CD4-positive, alpha-beta memory T cell (primary cell): ENCODE measurements at places on chromosomes 2 and 18.
A peak's percentile ranks its signal among the peaks of the same experiment; 100 is the strongest.

- H3K4me1 ChIP-seq, result no peaks in the 10 kb centered on the region
- no peaks in the 10 kb centered on the region for H3K36me3 ChIP-seq
- H3K27ac ChIP-seq, result no peak overlapping the region
- H3K27me3 ChIP-seq, result no peaks in the 10 kb centered on the region
- DNase-seq, result no peak
- H3K4me3 ChIP-seq, result no peak overlapping the region
Measured at GRCh38 chr2:62570861-62571698, 65.1 kb upstream of the TMEM17 start.

- no peak overlapping the region for H3K4me3 ChIP-seq
- H3K27me3 ChIP-seq, result no peaks in the 10 kb centered on the region
- H3K27ac ChIP-seq, result no peak overlapping the region
- no peaks in the 10 kb centered on the region for H3K36me3 ChIP-seq
- H3K4me1 ChIP-seq, result no peaks in the 10 kb centered on the region
Measured at GRCh38 chr2:7639476-7639875, 722.3 kb downstream of the RNF144A start.

DNA sequence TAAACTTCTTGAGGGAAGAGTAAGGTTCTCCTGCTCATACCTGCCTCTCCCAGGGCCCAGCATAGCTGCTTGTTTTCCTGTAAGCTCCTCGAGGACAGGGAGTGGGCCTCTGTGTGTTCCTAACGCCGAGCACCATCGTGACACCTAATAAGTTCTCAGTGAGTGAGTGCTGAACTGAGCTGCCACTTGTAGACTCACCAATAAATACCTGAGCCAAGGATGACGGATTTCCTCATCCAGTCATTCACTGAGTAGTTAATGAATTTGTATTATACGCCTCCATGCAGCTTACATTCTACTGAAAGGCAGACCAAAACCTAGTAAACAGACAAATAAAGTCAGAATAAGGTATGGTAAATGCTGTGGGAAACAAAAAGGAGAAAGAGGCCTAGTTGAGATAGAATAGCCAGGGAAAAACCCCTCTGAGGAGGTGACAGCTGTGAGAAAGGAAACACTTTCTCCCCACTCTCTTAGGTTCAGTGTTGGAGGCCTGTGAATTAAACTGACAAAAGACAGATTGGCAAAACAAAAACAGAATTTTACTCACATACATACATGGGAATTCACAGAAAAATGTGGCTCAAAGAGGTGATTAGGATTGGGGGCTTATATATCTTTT is 138.6 kb downstream of the B3GNT2 start:
- no peak overlapping the region for H3K27ac ChIP-seq
- no peak for DNase-seq
- H3K27me3 ChIP-seq, result no peaks in the 10 kb centered on the region
- H3K4me1 ChIP-seq, result no peaks in the 10 kb centered on the region
- H3K36me3 ChIP-seq, result no peaks in the 10 kb centered on the region
- H3K4me3 ChIP-seq, result no peak overlapping the region

DNA sequence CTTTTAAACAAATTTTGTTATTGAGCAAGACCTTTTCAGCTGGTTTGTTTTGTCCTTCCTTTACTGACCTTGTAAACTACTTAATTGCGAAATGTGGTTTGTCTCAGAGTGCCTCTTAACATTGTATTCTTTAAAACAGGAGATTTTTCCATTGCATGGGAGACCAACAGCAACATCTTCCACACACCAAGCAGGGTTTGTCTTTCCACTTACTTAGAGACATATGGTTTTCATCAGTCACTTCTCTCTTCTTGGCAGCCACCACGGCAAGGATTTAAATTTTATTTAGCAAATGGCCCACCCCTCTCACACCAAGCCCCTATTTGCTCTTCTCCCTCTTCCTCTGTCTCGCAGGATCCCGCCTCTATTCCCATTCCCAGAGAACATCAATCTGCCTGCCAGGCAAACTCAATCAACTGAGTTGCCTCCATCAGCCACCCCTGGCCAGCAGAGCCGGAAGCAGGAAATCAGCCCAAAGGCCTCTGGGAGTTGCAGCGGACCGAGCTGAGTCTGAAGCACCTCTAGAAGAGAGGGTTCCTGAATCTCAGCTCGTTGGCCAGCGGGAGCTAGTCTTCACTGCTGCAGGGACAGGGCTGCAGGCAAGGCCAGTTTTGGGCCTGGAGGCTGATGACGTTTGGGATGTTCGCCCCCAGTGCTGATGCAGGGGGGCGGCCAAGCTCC is 11.3 kb upstream of the CIB4 start:
- H3K27me3 ChIP-seq, result no peaks in the 10 kb centered on the region
- no peak for DNase-seq
- H3K4me3 ChIP-seq, result no peak overlapping the region
- no peaks in the 10 kb centered on the region for H3K4me1 ChIP-seq
- no peak overlapping the region for H3K27ac ChIP-seq

DNA sequence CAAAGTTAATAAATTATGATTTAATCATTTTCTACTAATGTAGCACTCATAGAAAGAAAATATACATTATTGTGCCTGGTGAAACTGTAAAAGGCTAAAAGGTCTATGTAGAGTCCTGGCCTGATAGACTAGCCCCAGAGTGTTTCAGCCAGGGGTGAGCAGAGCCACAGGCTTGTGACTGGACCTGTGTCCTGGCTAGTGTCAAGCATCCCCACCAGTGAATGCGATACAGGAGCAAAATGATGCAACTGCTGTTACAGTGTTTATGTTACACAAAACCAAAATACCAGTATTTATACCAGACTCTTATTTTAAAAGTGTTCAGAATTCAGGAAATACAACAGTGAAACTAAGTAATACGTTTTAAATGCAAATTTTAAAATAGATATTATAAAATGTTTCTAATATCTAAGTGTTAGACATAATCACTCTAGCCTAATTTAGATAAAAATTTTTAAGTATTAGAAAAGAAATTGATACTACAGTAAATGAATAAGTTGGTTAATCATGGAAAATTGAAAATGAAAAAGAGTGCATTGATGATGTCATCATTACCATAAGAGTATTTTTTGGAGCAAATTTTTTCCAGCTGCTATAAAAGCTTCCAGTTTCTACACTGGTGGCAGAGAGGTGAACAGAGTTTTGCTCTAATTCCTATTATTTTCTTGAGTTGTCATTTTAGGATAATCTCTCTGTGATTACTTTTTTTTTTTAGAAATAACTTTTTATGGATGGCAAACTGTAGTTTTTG is 6.2 kb upstream of the TSPYL6 start:
- H3K27me3 ChIP-seq, result no peaks in the 10 kb centered on the region
- H3K36me3 ChIP-seq, result no peaks in the 10 kb centered on the region
- no peak overlapping the region for H3K27ac ChIP-seq
- H3K4me1 ChIP-seq, result no peaks in the 10 kb centered on the region

- H3K27me3 ChIP-seq, result no peaks in the 10 kb centered on the region
- H3K4me3 ChIP-seq, result no peak overlapping the region
- peaks cover 18% of the 10 kb centered on the region for H3K36me3 ChIP-seq
- no peak overlapping the region for H3K27ac ChIP-seq
- peaks cover 39% of the 10 kb centered on the region for H3K4me1 ChIP-seq
Measured at GRCh38 chr2:216188559-216188850, 79.4 kb downstream of the XRCC5 start.

- H3K36me3 ChIP-seq, result no peaks in the 10 kb centered on the region
- no peak overlapping the region for H3K4me3 ChIP-seq
Measured at GRCh38 chr18:43744960-43745745, 467.9 kb upstream of the SYT4 start.

- H3K27ac ChIP-seq, result no peak overlapping the region
- peaks cover 41% of the 10 kb centered on the region for H3K36me3 ChIP-seq
- peaks cover 42% of the 10 kb centered on the region for H3K4me1 ChIP-seq
Measured at GRCh38 chr2:96631804-96632435, 6.2 kb downstream of the KANSL3 start.

DNA sequence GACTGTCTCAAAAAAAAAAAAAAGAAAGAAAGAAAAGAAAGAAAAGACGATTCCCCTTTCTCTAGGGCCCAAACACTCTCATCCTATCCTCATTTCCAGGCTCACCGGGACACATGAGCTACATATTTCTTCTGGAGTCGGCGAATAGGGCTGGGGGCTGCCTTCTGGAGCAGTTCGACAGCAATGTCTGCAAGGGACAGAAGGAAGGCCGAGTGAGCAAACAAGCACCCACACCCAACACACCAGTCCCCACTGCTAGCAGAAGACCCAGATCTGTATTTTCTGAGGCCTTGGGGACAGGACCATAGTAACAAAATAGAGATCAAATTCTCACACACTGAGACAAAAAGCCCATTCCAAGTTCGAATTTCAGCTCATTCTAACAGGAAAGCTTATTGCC is 1.2 kb downstream of the CNPPD1 start:
- H3K27ac ChIP-seq, result peak overlapping the region; percentile 91
- DNase-seq, result no peak
- peak overlapping the region; percentile 96 for H3K4me3 ChIP-seq
- H3K4me1 ChIP-seq, result peaks cover 51% of the 10 kb centered on the region

DNA sequence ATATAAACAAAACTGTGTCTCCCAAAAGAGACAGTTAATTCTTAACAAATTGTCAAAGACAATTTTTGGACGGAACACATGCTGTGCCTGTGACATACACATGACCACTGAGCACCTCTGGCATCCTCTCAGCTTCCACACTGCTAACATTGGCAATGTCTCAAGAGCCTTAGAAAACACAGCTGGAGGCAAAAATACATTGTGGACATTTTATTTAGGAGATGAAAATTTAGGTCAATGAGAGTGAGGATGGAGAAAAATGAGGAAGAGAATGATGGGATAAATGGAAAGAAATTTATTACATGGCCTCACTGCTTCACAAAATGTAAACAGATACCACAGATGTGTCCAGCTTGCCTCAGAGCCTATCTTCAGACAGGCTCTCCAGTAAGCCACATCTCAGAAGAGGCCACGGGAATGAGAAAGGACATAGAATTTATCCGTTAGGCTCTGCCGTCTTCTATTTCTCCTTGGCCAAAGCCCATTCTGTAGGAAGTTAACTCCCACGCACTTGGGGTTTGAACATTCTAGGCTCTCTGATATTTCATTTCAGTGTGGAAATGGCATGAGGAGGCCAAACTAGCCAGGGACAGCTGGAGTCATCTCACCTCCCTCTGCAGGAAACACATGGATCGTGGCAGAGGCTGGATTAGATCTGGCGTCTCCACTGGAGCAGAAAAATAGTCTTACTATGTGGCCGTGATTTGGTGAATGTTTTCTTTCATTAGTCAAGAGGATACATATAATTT is 519.4 kb upstream of the DSEL start:
- no peak for DNase-seq
- no peak overlapping the region for H3K4me3 ChIP-seq
- no peaks in the 10 kb centered on the region for H3K36me3 ChIP-seq
- H3K4me1 ChIP-seq, result no peaks in the 10 kb centered on the region
- H3K27ac ChIP-seq, result no peak overlapping the region

DNA sequence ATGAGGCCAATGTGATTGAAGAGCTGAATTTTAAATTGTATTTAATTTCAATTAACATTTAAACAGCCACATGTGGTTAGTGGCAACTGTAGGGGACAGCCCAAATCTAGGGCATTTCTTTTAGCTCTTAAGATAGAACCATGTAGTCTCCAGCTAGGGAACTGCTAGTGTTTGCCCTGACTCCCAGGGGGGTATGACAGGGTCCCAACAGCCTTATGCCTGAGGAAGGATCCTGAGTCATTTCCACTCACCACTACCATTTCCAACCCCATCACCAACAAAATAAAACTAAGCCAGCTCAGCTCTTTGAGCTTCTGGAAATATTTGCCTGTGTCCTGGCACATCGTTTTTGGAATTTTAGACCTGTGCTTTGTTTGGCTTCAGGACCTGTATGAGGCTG is 13.7 kb upstream of the GMCL1 start:
- H3K4me1 ChIP-seq, result peaks cover 7% of the 10 kb centered on the region
- H3K27me3 ChIP-seq, result no peaks in the 10 kb centered on the region
- DNase-seq, result no peak
- no peak overlapping the region for H3K4me3 ChIP-seq
- no peak overlapping the region for H3K27ac ChIP-seq

DNA sequence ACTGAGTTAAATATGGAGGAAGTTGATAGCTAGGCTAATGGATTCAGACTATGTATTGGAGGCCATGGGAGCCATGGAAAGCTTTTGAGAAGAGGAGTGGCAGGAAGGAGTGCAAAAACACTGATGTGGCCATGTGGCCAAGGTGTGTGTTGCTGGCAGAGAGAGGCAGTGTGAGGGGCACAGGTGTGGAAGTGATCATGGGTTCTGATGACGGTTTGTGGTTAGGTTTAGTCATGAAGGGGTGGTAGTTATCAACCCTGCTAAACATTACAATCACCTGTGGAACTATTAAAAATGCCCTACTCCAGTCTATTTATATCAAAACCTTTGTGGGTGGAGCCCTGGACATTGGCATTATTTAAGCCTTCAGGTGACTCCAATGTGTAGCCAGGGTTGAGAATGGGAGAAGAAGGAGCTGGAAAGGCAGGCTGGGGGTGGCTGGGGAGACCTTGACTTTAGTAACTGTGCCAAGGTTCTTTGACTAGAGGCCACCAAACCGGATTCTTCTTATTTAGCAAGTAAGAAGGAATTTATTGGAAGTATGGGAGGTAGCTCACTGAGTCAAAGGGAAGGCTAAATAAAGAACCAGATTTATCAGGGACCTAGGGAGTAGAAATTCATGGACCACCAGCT is 13.5 kb downstream of the GPR39 start:
- no peaks in the 10 kb centered on the region for H3K27me3 ChIP-seq
- H3K4me3 ChIP-seq, result no peak overlapping the region
- no peaks in the 10 kb centered on the region for H3K4me1 ChIP-seq

- no peak for DNase-seq
- no peak overlapping the region for H3K27ac ChIP-seq
- H3K4me3 ChIP-seq, result no peak overlapping the region
- H3K4me1 ChIP-seq, result no peaks in the 10 kb centered on the region
- H3K36me3 ChIP-seq, result no peaks in the 10 kb centered on the region
Measured at GRCh38 chr18:77344786-77345500, 95.3 kb downstream of the GALR1 start.

DNA sequence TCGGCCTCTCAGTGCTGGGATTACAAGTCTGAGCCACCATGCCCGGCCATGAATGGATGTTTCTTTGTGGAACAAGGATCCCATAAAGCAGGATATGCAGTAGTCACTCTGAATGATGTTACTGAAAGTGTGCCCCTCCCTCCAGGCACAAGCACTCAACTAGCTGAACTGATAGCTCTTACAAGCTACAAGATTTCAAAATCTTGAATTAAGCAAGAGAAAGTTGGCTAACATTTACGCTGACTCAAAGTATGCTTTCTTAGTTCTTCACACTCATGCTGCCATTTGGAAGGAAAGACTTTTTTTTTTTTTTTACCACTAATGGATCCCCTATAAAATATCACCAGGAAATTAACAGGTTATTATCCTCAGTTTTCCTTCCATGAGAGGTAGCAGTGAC is 549.0 kb upstream of the PKDCC start:
- no peak for DNase-seq
- H3K4me1 ChIP-seq, result no peaks in the 10 kb centered on the region

GRCh38 chr2:238104226-238104690 is 4.1 kb downstream of the ESPNL start:
- no peaks in the 10 kb centered on the region for H3K36me3 ChIP-seq
- no peaks in the 10 kb centered on the region for H3K27me3 ChIP-seq
- no peak overlapping the region for H3K4me3 ChIP-seq

- no peak for DNase-seq
- H3K27ac ChIP-seq, result no peak overlapping the region
- no peaks in the 10 kb centered on the region for H3K4me1 ChIP-seq
Measured at GRCh38 chr18:55731594-55732042, 143.6 kb upstream of the TCF4 start.

GRCh38 chr2:39381653-39382052 is 55.4 kb downstream of the MAP4K3 start:
- no peaks in the 10 kb centered on the region for H3K27me3 ChIP-seq
- H3K27ac ChIP-seq, result no peak overlapping the region
- H3K36me3 ChIP-seq, result no peaks in the 10 kb centered on the region
- no peaks in the 10 kb centered on the region for H3K4me1 ChIP-seq

GRCh38 chr2:72023678-72024390 is 123.8 kb downstream of the CYP26B1 start:
- H3K27me3 ChIP-seq, result no peaks in the 10 kb centered on the region
- H3K4me3 ChIP-seq, result no peak overlapping the region
- no peak for DNase-seq
- no peak overlapping the region for H3K27ac ChIP-seq
- H3K36me3 ChIP-seq, result no peaks in the 10 kb centered on the region
